ENCODE measurements at places on chromosomes 13 and 19.
A peak's percentile ranks its signal among the peaks of the same experiment; 100 is the strongest.

DNA sequence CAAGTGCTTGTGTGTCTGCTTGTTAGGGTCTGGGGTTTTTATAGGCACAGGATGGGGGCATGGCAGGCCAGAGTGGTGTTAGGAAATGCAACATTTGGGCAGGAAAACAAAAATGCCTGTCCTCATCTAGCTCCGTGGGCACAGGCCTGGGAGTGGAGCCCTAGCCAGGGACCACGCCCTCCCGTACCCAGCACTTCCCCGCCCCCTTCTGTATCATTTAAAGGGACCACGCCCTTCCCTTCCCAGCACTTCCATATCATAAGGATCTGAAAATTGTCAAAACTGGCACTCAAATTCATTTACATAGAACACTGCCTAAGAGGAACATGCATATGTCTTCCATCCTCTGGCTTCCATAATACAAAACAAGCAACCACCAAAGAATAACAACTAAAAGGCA is 185.8 kb downstream of the B3GLCT start:
- DNase-seq, result no peak

GRCh38 chr19:14091081-14091812 is 696 bp upstream of the SAMD1 start:
- DNase-seq, result peak; percentile 64

GRCh38 chr19:19613506-19613905 is 5.0 kb downstream of the PBX4 start:
- DNase-seq, result peak; percentile 77

DNA sequence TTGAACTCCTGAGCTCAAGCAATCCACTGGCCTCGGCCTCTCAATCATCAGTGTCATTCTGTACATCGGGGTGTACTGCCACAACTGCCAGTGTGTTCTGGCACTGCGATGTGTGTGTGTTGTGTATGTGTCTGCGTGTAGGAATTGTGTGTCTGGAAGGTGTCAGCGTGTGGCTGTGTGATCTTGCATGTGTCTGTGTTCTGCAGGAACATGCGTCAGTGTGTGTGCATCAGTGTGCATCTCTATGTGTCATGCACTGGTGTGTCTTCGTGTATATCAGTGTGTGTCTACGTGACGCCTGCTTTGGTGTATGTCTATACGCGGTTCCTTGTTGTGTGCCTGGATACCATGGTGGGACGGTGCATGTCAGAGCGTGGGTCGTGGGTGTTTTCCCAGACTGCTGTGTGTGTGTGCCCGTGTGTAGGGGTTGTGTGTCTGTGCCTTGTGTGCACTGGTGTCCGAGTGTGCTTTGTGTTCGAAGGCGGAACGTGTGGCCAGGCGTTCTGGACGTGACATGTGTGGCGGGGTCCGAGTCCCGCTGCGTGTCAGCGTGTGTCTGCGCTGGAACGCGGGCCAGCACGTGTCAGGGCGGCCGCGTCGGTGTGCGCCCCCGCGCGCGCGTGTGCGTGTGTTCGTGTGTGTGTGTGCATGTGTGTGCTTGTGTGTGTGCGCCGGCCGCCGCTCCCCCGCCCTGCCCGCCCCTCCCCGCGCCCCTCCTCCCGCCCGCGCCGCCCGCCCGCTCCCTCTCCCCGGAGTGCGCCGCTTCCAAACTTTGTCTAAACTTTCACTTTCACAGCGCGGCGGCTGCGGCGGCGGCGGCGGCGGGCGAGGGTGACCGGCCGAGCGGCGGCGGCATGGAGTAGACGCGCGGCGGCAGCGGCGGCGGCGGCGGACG is at the start of gene NFIX:
TSS of gene NFIX (plus strand) at position 775 of the 895 bp plus-strand sequence. CDS start 363 bp downstream, outside the sequence.
- DNase-seq, result no peak

GRCh38 chr19:46756544-46756888 is 10.3 kb upstream of the STRN4 start:
- DNase-seq, result no peak

- no peak for DNase-seq
Observed at GRCh38 chr13:30216111-30216510, 91.2 kb downstream of the KATNAL1 start.

GRCh38 chr19:34317311-34317927 is 47.6 kb upstream of the GPI start:
- peak; percentile 20 for DNase-seq

DNA sequence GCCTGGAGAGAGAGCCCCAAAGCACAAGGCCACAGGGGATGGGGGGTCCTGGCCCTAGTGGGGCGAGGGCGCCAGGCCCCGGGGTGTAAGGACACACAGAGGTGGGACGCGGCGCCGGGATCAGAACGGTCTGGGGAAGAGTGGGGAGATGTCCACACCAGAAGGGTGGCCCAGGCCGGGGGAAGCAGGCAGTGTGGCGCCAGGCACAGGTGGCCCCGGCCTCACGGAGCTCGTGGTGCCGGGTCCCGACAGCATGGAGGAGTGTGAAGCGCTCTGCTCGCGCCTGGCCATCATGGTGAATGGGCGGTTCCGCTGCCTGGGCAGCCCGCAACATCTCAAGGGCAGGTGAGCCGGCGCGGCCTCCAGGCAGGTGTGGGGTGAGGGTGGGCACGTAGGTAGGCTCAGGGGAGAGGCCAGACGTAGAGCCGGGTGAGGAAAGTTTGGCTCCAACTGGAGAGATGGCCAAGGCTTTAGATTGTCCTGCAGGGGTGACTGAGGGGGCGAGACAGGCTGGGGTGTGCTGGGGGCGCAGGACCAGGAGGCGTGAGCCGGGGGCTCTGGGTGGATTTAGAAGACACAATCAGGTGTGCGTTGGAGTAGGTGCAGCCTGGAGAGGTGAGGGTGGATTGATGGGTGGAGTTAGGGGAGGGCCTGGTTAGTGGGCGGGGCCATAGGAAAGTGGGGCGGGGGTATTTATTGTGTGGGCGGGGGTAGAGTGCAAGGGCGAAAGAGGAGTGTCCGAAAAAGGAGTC is 2.9 kb upstream of the ARHGAP45 start:
- no peak for DNase-seq

DNA sequence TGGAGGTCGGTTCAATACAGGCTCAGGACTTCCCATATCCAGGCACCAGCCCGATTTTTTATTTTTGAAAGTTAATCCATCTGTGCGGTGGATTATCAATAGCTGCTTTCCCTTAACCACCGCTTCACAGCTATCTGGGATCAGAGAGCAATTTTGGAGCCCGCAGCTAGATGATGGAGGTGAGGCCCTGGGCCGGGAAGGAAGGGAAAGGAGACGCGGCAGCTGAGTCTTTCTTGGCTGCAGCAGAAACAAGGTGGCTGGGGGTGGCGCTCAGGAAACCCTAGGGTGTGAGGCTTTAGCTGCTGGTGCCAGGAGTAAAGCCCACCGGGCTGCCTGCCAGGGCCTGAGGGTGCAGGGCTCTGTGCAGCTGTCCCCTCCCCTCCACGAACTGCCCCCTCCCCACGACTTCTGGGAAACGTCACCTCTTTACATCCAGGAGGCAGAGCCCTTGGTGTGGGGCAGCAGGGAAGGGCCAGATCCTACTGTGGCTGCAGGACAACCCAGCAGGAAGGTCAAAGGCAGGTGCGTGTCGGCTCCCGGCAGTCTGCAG is 307.0 kb downstream of the ZNF536 start:
- no peak for DNase-seq

DNA sequence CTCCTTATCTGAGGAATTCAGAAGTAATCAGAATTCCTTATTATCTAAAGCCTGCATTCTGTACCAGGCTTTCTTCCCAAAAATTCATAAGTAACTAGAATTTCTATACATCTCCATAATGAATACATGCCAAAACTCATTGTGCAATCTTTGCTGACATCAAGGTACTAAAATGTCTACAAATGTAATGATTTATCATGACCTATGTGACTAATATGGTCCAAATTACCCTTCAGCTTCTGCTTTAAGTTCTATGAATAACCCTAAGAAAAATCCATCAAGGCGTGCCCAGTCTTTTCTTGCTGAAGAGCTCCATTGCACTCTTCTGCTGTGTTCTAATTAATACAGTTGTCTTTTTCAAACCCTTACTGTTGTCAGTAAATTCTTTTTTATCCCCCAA is 58.5 kb upstream of the SLITRK1 start:
- no peak for DNase-seq

GRCh38 chr13:113493315-113493951 is 2.9 kb upstream of the DCUN1D2 start:
- peak; percentile 60 for DNase-seq

DNA sequence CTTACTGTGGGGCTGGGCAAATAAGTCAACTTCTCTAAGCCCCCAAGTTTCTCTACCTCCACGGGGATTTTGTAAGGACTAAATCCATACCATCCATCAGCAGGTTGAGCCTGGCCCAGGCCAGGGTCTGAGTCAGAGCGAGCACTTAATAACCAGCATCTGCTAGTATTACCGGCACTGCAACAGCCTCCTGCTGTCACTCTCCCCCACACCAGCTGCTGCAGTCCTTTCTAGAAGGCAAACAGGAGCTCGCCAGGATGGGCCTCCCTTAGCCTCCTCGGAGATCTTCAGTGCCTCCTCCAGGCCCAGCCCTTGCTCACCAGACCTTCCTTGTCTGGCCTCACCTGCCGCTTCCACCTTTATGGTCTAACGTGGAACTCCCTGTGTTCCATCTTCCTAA is 3.2 kb downstream of the NAPA start:
- no peak for DNase-seq

GRCh38 chr19:15401397-15401710 is 17.4 kb downstream of the AKAP8L start:
- no peak for DNase-seq

DNA sequence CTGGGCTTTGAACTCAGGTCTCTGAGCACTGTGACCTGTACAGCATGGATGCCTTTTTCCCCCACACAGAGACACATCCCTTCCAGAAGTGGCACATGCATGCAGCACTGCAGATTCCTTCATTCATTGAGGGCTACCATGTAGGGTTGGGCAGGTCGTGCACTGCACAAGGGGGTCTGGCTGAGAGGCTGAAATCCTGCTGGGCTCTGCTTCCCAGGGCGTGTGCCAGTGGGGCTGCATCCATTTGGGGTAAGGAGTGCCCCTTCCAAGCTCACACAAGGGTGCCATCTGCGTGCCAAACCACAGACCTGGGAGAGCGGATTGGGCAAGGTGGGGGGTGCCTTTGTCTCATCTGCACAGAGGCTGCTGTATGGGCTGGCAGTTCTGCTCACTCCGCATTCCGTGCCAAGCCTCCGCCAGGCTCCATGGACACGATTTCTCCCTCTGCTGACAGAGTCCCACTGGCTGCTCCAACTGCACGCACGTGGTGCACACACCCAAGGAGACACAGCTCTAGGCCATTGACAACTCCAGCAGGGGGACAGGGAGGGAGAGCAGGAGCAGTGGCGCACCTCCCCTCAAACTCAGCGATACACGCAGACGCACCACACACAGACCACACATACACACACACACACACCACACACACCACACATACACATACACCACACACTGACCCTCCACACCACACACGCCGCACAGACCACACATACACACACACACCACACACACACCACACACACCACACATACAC is 4.5 kb upstream of the SHISA7 start:
- no peak for DNase-seq

DNA sequence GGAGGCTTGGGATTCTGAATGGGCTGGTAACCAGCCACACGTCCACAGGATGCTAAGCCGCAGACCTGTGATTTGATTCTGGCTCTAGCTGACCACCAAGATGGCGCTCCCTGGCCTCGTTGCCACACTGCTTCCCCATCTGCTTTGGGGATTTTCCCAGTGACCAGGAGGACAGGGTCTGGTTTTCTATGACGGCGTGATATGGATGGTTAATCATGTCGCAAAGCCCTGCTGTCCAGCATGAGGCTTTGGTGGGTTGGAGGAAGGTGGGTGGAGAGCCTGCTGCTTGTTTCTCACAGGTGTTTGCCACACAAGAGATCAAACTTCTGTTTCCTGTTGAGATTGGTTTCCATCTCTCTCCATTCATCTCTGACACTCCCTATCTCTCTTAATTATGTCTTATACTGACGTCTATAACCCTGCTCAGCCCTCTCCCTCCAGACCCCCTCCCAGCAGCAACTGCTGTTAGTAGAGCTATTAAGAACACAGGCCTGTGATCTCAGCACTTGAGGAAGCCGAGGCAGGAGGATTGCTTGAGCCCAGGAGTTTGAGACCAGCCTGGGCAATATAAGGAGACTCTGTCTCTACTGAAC is 102.7 kb downstream of the SIPA1L3 start:
- DNase-seq, result no peak

DNA sequence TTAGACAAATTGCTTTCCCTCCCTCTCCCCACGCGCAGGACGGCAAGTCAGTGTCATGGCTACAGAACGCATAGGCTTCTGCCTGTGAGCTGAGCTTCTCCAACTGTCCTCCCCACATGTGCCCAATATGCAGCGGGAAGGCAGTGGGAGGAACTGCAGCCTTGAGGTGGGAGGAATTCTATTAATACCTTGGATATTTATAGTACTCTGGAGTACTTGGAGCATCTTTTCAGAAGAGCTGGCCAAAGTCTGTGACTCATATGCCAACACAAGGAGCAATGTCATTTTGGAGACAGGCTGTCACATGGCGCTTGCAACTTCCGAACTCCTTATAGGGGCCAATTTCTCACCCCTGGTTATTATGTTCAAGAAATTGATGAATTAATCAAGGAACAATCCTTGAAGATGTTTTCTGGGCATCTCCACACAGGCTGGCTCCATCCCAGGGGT is 245.0 kb upstream of the SERP2 start:
- no peak for DNase-seq

DNA sequence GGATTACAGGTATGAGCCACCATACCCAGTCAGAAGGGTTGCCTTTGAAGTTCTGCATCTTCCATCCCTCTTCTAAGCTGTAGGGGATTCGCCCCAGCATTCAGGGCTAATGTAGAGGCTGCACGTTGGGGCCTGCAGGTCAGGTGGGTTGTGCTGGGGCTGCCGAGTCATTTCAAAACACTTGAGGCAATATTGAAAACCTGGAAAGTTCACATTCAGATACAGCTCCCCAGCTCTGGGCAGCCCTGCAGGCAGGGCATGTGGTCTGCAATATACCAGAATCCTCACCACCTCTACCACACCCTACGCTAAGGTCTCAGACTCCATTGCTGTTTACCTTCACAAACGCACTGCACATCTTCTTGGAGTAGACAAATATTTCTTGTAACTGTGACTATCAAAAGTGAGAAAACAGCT is 24.6 kb downstream of the CCNE1 start:
- no peak for DNase-seq

DNA sequence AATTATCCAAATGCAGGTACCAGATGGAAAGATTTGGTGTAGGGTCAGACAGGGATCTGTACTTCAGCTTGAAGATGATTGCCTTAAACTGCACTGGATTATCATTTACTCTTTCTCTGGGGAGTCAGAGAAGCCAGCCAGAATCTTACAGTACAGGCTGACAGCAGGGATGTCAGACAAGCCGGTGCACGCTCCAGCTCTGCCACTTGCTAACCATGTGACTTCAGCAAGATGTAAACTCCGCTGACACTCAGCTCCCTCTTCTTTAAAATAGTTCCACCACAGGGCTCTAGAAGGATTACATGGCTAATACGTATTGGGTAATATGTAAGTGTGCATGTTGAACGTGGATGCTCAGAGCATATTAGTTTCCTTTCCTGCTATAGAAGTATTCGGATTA is 251.4 kb upstream of the MAB21L1 start:
- no peak for DNase-seq

GRCh38 chr19:49999371-50000010 is 25.7 kb downstream of the VRK3 start:
- no peak for DNase-seq

GRCh38 chr19:2549701-2550191 is 73.8 kb downstream of the GADD45B start:
- DNase-seq, result no peak

GRCh38 chr13:41019011-41019487 is at the start of gene ELF1:
ELF1 (minus strand) TSS chr13:41019316; CDS start chr13:40982054, 37,262 bp downstream.
- DNase-seq, result peak; percentile 23

GRCh38 chr13:113098162-113098732 is 7.3 kb upstream of the F7 start:
- DNase-seq, result peak; percentile 64
